ENCODE measurements at places on chromosomes 2 and 18.
A peak's percentile ranks its signal among the peaks of the same experiment; 100 is the strongest.

DNA sequence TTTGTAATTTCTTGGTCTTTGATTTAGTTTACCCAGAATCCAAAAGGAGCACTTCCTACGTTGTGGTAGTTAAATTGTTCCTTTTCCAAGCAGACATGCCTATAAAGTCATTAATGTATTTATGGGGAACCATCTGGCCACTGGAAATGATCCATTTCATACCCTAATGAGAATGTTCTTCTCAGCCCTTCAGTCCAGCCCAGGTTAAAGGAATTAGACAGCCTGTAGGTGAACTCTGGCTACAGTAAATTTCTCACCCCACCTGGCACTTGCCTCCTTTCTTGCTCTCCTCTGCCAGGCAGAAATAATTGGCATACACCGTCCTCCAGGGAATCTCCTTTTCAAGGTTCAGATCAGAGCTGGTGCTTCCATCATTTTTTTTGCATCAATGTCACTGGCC, 121.1 kb downstream of the SETBP1 start:
- no peak for DNase-seq

- DNase-seq, result no peak
Observed at GRCh38 chr2:36027616-36028015, 328.0 kb upstream of the CRIM1 start.

GRCh38 chr2:127415593-127416505, 2.4 kb upstream of the PROC start:
- peak; percentile 86 for DNase-seq

DNA sequence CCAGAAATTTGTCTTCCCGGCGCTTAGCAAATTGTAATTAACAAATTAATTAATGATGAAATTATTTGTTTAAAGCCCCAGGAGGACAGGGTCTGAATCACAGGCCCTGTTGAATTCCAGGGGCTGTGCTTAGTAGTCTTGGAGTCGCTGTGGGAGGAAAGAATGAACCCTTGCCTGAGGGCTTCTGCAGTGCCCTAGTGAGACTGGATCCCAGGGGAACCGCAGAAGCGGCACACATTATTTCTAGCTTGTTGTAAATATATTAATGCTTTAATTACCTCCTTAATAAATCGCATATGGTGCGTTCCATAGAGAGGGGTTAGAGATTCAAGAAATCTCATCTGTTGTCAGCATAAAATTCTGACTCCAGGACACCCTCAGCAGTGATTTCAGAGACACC, 235.4 kb downstream of the CELF4 start:
- DNase-seq, result no peak

DNA sequence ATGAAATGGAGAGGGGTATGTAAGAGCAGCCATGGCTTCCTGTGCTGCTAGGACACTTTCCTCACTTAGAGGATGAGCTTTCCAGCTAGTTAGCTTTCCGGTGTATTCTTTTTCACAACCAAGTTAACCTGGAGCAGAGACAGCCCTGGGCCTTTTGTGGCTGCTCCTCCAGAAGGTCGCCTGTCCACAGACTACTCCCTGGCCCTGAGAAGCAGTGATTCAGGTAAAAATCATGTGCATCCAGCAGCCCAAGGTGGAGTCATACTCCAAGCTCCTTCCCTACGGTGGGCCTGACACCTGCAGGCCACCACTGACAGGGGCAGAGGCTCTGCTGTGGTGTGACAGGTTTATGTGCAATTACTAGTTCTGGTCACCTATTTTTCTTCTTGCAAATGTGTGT, 187.2 kb downstream of the ANKRD30B start:
- DNase-seq, result peak; percentile 18

DNA sequence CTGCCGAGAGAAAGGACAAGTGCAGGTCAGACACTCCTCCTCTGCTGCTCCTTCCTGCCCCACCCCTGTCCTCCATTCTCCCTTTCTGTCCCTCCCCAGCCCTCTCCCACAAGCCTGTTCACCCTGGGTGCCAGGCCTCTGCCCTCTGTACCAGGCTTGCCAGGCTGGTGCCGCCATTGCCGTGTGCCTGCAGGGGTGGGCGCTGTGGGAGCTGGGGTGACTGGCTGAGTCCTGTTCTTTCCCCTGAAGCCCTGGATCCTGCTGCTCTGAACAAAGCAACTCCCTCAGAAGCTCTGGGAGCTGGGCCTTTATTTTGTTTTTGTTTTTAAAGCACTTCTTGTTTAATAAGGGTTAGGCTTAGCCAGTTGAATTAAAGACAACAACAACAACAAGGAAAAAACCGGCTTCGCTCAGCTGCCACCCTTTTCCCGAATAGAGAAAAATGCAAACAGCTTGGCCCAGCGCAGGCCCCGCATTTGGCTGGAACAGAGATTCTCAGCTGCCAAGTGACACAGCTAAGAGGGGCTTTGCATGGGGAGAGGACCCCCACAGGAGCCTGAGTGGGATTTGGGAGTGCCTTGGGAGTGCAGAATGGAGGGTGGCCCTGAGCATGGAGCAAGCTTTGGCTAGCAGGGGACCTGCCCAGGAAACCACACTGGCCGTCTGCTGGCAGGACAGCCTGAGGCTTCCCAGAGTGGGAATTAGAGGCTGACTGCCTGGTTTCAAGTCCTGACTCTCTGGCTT, 9.1 kb downstream of the PCARE start:
- DNase-seq, result no peak

DNA sequence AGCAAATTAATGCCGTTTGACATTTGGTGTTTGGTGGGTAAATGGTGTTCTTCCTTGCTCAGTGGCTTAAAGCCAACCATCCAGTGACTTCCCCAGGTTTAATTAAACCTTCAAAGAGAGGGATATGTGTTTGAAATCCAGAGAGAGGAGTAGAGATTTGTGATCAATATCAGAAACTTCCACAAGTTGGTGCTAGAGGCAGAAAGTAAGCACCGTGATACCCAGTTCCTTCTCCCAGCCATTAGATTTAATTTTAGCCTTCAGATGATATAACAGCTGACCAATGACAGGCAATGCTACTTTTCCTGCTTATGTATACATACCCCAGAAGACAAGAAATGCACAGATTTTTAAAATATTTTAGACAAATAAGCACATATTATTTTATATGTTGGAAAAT, 398.5 kb downstream of the CDH2 start:
- DNase-seq, result no peak

GRCh38 chr2:129253461-129253812, 726.0 kb upstream of the RAB6C start:
- DNase-seq, result no peak

DNA sequence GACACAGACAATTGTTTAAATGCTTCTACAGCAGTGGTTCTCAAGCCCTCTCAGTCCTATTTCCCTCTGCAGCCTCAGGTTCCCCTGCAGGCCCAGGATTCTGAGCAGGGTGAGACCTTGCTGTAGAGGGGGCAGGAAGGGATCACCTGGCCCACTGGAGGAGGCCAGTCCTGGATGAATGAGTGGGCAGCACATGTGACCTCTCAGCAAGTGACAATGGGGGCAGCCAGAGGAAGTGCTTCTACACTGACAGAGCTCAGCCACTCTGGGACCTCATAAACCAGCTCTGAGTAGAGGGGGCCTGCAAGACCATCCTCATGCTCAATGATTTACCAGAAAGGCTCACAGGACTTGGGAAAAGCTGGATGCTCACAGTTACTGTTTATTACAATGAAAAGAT, 63.2 kb downstream of the ASB1 start:
- no peak for DNase-seq

DNA sequence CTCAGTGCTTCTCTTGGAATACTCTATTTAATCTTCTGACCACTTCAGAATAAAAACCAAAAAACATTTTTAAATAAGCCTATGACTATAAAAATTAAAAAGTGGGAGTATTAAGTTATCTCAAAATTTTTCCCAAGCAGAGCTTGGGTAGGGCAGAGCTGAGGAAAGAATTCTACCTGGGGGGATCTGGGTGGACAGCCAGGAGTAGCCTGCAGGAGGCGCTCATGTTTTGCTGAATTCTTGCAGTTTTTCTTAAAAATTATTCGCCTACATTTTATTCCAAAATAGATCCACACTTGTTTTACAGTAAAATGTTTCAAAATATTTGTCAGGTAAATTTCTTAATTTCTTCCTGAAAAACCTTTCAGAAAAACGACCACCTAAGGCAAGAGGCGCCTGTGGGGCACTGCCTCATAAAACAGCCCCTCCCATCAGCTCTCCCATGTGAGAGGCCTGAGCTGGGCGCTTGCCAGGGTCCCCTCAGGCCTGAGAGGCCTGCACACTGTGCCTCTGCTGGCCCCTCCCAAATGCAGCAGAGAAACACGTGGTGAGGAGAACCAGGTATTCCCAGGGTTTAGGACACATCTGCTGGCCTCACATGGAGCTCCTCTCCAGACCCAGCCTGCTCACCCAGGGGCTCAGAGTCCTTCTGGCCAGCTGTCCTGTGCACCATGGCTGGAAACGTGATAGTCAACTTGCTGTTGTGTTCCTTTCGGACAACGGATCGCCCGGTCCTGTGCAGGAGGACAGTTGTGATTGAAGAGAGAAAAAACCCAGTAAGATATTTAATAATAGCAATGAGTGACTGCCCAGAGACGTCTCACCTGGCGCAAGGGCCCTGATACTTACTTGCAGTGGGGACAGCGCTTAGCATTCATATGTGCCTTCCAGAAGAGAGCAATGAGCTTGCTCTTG, 17.5 kb downstream of the POLR1A start:
- DNase-seq, result no peak

DNA sequence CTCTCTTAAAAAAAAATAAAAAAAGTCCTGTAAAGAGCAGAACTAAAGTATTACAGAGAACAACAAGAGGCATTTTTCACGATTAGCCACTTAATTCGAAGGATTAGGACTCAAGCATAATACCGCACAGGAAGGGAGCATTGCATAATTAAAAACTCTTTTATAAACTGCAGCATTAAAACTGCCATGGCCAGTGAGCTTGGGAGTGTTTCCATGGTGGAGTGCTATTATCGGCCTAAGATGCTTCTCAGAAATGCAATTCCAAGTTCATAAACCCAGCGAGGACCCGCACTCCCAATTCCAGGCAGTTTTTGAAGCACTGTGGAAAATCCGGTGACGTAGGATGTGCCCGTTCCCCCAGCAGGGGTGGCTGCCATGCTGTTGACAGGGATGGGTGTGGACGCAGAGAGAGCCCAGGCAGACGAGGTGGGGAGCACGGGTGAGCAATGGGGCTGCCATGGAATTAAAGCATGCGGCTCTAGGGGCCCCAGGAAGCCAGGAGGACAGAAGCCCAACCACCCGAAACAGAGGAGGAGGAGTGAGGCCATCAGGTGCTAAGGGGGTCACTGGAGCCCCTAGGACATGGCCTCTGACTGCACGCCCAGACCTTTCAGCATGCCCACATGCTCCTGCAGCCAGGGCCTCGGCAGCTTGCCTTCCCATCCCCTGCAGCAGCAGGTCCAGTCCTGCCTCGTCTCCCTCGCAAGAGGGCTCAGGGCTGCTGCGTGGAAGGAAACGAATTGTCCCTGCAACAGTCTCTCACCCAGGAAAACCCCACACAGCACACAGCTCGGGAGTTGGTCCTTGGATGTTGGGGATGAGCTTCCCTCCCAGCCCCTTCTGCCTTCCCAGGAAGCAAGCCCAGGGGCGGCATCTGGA, 233.4 kb downstream of the NDUFA10 start:
- DNase-seq, result no peak

- no peak for DNase-seq
Observed at GRCh38 chr2:147373800-147374422, 470.9 kb upstream of the ACVR2A start.

GRCh38 chr18:47206945-47207637, 30.9 kb upstream of the IER3IP1 start:
- DNase-seq, result no peak

- no peak for DNase-seq
Observed at GRCh38 chr2:182541268-182541667, 114.4 kb upstream of the PDE1A start.

Data from colonic mucosa (tissue), 4 donors.